ENCODE measurements at places on chromosomes 11 and 22.

DNA sequence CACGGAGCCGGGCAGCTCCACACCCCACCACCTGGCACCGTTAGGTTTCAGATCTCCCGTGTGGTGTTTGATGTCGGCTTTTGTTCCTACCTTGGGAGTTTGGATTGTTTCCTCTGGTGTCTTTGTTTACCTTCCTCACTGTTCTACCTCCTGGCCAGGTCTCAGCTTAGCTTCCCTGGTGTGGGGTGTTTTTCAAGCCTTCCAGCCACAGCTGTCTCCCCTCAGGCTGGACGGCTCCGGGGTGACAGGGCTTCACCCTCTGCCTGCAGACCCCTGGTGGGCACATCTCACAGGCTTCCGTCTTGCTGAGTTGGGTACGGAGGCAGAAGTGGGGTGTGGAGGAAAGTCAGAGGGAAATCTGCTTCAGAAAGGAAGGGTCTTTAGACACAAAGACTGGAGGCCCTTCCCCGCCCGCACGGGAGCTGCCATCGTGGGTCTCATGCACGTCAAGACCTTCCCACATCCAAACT is 59.6 kb upstream of the EMID1 start:
- no peak for DNase-seq

DNA sequence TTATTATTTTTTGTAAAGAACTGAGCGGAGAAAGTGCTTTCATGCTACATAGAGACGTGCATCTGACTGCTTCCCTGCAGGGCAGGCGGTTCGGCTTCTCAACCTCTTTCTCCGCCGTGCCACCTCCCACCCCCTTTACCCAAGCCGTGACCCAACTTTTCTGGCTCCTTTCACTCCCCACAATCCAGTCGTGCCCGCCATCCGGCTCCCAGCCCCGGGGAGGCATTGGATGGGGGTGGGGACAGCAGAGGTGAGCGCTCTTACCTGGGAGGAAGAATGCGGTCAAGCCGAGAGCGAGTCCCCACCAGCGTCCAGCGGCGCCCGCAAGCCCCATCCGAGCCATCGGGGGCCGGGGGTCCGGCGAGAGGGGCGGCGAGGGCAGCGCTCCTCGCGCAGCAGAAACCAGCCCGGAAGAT is 781 bp downstream of the NECTIN1 start:
- no peak for DNase-seq

DNA sequence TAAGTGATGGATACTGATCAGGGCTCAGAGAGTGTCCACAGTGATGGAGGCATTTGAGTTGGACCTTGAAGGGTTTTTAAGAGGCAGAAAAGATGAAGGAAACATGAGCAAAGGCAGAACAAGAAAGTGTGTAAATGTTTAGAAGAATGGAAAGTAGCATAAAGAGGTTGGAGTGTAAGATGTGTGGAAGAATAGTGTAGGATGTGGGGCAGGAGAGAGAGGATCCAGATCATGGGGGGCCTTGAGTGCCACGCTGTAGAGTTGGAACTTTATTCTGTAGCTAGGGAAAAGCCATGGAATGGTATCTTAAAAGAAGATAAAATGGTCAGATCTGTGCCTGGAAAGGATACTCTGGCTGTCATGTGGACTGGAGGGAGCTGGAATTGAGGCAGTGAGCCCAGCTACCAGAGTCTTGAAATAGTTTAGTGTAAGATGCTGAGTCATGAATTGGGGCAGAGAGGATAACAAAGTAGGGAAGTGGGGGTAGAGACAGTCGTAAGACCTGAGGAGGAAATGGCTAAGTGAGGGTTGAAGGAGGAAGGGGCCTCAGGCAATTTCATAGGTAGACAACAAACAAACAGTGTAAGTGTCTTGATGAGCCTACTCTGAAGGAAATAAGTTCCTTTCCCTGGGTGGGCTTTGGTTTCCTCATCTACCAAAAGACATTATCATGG is 6.7 kb downstream of the KCNE3 start:
- peak; percentile 43 for DNase-seq

DNA sequence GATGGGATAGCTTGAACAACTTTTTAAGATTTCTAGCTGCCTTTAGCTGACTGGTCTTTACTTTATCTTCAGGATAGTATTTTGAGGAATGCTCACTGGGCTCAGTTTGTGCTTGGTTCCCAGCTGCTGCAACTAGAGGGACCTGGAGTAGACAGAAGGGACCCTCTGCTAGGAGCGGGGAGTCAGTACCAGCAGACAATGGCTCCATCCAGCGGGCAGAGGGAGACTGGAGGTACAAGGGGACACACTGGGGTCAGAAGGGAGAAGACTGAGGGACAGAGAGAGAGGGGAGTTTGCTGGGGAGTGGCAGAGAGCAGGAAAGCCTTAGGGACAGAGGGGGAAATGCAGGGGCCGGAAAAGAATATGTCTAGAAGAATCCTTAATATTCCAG is 22.0 kb upstream of the ACER3 start:
- peak; percentile 77 for DNase-seq

- DNase-seq = peak; percentile 9
These were observed 27.5 kb upstream of the MTNR1B start for GRCh38 chr11:92941676-92942571.

DNA sequence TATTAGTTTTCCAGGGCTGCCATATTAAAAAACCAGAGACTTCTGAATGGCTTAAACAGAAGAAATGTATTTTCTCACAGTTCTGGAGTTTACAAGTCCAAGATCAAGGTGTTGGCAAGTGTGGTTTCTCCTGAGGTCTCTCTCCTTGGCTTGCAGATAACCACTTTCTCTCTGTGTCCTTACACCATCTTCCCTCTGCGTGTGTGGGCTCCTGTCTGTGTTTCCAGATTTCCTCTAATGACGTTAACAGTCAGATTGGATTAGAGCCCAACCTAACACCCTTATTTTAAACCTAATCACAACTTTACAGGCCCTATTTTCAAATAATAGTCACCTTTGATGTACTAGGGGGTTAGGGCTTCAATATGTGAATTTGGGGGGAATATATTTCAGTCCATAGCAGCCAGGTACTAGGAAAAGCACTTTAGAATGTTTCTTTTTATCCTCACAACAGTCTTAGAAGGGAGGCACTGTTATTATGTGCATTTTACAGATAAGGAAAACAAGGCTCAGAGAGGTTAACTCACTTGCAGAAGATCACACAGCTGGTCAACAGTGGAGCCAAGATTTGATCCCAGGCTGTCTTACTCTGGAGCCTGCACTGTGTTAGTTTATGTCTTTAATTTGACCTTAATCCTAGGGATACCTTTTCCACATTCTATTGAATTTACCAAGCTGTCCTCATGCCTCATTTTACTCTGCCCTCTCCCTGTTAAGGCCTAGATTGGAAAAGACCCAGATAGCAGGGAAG is 116.4 kb upstream of the CRYBB3 start:
- DNase-seq = no peak

- DNase-seq = no peak
These were observed 38.5 kb downstream of the SHANK2 start for GRCh38 chr11:71213696-71214552.

DNA sequence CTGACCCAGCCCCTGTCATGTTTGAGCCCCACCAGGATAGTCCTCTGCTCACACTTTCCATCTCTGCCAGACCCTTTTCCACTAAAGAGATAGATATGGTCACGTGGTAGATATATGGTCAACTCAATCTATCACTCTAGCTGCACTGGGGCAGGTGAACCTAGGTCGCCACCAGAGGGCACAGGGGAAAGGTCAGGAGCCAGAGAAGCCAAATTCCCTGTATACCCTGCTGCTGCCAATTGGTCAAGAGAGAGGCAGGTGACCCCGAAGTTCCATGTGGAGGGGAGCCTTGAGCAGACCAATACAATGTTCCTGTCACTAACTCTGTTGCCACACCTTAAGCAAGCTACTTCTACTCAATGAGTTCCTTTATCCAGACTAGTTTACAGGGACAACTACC is 101.1 kb upstream of the GALNT18 start:
- DNase-seq = no peak

- peak; percentile 4 for DNase-seq
These were observed 41.9 kb downstream of the SVIP start for GRCh38 chr11:22787551-22788162.

DNA sequence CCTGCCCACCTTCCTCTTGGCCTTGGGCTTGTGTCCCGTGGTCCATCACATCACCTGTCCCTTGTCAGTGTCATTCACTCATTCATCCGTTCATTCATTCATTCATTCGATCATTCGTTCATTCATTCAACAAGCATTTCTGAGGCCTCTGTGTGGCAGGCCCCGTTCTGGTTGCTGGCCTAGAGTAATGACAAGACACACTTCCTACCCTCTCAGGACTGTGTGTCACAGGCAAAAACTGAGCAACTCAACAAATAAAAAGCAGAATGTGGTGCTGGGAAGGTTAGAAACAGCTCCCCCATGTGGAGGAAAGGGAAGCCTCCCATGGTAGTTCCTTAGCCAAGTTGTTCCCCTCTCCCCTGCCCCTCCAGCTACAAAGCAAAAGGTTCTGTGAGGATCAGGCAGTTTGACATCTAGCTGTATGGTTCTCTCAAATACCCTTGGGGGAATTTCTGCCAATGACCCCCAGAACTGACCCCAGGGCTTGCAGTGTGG is 1.6 kb upstream of the OMP start:
- peak; percentile 58 for DNase-seq

GRCh38 chr11:93821617-93822016 is 28.8 kb downstream of the VSTM5 start:
- DNase-seq = no peak

- DNase-seq = no peak
These were observed 42.0 kb upstream of the TLCD5 start for GRCh38 chr11:120283124-120283523.

DNA sequence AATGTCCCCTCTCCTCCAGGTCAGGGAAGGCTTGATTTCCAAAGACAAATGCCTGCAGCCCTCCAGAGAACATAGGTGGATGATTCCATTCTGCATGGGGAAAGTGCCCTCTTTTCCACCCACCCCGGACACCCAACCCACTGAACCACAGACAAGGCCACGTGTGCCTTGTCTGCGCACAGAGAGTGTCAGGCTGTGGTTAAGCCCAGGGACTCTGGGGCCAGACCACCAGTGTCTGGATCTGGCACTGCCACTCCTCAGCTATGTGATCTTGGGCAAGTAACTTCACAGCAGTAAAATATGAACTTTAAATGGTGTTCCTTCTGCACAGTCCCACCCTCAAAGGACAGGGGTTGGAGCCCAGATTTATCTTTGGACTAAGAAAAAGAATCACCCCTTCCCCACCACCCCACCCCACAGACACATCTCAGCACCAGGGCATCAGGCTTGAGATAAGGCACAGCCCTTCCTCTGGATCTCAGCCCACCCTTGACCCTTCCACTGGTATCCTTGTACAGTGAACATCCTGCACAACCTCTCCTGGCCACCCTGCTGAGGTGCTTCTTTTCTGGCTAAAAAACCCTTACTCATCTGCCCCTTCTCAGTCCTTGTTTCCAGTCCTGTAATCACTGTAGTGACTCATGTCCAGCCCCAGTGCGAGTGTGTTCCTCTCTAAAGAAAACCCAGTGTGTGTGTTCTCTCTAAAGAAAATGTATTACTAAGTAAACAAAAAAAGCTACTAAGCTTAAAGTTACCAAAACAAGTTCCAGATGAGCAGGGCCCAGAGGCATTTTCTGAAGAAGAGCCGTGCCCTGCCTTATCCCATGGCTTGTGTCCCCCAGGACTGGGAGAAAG is 1.9 kb upstream of the PTGDR2 start:
- no peak for DNase-seq

DNA sequence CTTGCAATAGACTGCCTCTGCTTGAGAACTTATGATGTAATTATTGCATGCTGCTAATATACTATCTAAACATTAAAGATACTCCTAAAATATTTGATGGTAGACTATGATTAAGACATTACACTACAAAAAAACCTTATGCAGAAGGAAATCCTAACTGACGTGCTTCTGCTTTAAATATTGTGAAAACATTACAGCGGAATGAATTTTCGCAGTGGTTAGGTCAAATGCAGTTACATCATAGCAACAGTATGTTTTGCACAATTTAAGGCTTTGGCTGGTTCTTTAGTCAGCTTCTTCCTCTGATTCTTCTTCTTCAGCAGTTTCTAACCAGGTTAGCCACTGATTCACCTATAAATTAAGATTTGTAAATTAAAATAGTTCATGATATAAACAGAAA is 11.2 kb downstream of the EIF4G2 start:
- no peak for DNase-seq

DNA sequence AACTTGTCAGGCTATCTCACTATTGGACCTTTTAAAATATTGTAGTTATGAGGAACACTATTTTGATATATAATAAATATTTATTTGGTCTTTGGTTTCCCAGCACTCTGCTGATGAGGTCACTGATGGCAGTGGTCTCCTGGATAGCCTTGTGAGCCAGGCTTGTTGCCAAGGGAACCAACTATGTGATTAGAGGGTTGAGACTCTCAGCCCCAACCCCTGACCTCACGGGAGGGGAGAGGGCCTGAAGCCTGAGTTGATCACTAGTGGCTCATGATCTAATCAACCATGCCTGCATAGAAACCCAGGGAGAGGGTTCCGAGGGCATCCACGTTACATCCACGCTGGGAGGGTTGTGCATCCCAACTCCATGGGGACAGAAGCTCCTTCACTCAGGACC is 10.8 kb downstream of the PANX1 start:
- DNase-seq = peak; percentile 63

GRCh38 chr11:35620795-35621194 is 2.5 kb downstream of the FJX1 start:
- no peak for DNase-seq

DNA sequence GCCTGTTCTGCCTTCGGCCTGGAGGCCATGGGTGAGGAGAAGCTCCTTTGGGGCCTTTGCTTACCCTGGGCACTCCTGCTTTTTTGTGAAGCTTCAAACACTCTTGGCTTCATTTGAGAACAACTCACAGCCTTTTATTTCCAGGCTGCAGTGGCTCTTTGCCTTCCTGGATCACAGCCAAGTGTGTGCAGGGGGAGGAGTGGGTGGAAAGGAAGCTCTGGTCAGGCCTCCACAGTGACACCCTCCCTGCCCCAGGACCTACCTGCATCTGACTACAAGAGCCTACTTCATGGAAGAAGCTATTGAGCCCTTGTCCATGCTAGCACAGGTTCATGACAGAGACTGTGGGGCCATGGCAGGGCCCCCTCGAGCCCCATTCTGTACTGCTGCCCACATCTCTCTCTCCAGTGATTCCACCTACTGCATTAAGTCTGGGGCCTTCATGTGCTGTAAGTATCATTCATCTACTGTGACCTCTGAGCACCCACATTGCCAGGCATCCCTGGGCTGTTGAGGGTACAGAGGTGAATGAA is 52.3 kb downstream of the GAB4 start:
- DNase-seq = no peak

GRCh38 chr11:10505278-10506007 is 35.5 kb downstream of the RNF141 start:
- DNase-seq = peak; percentile 17

DNA sequence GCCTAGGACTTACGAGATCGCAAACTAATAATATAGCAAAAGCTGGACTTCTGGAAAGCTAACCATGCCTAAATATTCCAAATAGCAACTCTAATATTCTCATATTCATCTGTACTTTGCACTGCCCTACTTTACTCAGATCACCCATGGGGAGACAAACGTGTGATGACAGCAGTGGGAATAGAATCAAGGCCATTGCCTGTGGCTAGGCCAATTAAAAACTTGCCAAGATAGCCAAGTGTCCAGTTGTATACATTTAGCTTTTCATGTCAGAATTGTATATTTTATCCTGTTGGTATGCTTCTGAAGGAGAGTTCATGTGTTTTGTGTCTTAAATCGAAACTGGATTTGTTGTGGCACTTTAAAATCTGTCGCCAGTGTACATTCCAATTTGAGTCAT is 1.2 kb upstream of the CEP126 start:
- DNase-seq = no peak

- no peak for DNase-seq
These were observed 43.2 kb upstream of the CLDN5 start for GRCh38 chr22:19567157-19568009.

- no peak for DNase-seq
These were observed 29.5 kb downstream of the ACO2 start for GRCh38 chr22:41498303-41498835.

- DNase-seq = no peak
These were observed 8.4 kb upstream of the C11orf91 start for GRCh38 chr11:33708985-33709384.

All from ELF-1 (cell line).